Activated CD4-positive, alpha-beta T cell treated with anti-CD3 and anti-CD28 coated beads for 4 hours (primary cell): ENCODE measurements at places on chromosomes 7 and 10.

DNA sequence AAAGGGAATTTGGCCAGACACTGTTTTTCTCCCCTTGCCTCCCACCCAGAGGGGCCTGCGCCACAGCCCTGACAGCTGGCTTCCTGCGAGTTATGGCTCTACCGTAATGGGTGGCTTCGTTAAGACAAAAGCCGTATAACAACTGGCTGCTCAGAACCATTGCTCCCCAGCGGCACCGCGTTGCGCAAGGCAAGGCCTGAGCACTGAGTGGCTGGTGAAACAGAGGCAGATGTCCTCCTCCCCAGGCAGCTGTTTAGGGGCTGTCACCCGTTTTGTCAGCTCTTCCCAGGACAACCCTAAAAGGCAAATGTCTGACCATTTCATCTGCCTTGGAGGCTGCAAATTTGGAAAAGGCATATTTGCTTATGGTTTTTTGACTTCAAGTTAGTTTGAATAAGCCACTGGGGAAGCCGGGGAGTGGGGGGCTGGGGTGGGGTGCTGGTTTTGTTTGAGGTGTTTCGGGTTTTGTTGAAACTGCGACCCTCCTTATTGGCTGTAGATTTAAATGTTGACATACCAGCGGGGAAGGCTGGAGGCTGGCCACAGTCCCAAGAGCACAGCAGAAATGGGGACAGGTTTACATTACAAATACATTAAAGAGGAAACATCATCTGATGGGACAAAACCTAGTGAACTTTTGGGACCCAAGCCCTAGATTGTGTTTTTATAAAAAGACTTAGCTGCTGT, 681 bp upstream of the SPOCK2 start:
- peak; percentile 47 for DNase-seq

DNA sequence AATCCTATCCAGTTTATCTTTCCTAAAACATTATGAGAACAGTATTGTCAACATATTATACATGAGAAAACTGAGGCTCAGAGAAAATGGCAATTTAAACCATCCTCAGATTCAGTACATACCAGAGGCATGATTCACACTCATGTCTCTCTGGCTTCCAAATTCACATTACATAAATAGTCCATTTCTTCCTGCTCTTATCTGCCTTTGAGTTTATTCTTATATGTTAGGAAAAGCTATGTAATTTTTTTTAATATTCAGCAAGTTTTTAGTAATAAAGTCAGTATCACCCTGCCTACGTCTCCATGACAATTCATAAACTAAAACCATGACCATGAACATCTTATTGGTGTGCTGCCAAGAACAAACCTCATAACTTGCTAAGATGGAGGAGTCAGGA, 1260.2 kb upstream of the SORCS1 start:
- DNase-seq = no peak

DNA sequence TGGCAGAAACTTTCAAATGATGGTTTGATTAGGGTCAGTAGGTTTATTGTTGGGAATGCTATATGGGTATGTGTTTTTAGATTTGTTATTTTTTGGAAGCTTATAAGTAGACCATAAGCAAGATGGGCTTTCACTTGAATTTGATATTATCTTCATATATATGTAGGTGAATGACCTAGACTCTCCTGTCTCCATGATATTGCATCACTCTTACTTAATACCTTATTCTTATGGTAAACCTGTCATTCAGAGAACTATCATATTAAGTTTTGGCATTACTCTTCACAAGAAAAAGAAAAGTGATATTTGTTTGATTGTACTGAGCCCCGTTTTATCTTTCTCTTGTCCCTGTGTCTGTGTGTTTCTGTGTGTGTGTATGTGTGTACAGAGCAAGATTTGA, 17.3 kb downstream of the HSPA14 start:
- DNase-seq = no peak

DNA sequence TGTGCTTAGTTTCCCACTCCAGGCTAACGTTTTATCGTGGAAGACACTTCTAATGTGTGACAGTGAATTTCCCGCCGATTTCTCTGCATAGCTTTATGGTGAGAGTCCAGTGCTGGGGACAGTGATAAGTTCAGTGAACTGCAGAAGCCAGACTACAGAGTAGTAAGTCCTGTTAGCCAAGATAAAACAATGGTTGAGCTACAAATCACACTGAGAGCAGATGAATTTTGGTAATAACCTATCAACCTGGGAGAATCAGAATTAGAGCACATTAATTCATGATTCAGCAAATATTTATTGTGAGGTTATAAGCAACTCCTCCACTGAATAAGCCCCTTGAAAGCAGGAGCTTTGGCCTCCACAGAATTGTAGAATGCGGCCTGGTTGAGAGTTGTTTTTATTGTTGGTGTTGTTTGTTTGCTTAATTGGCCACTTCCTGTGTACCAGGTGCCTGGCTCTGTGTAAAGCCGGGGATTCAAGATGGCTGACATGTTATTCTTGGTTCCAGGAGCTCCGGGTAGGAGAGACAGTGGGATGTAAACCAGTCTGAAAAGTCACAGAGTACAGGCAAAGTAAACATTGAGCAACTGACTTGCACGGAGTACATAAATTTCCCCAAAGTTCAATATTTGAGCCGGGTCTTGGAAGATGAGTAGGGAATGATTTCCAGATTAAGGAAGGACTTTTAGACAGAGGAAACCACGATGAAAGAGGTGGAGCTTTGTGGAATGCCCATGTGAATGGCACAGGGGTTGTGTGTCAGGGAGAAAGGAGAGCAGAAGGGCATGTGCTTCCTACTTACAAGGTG, 112.7 kb downstream of the SNX10 start:
- no peak for DNase-seq

- peak; percentile 26 for DNase-seq
Observed at GRCh38 chr10:100828738-100829096, 83.3 kb downstream of the PAX2 start.

- DNase-seq = no peak
Observed at GRCh38 chr10:12709521-12709963, 292.0 kb downstream of the CCDC3 start.
